ENCODE measurements at places on chromosomes 6 and 20.
A peak's percentile ranks its signal among the peaks of the same experiment; 100 is the strongest.

- no peaks in the 10 kb centered on the region for H3K27me3 ChIP-seq
- H3K4me1 ChIP-seq = no peaks in the 10 kb centered on the region
- H3K27ac ChIP-seq = no peak overlapping the region
- H3K4me3 ChIP-seq = no peak overlapping the region
These were observed 23.9 kb upstream of the C6orf141 start for GRCh38 chr6:49526598-49526997.

DNA sequence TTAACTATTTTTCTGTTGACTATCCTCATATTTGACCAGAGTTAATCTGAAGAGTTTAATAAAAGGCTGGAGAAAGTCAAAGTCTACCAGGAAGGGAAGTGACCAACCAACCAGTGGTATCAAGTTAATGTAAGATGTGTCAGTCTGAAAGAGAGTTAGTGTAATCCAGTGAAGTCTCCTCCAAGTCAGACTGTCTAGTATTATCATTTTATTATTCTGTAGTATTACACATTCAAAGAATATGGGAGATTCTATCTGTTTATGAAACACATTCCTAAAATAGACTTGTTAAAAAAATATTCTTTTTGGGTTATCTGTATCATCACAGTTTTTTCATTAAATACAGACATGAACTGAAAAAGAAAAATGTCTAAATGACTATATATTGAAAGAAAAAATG lies 194.4 kb downstream of the BTBD9 start:
- no peaks in the 10 kb centered on the region for H3K36me3 ChIP-seq
- H3K4me1 ChIP-seq = no peaks in the 10 kb centered on the region
- no peak for DNase-seq

GRCh38 chr20:10733122-10733521 lies 59.3 kb upstream of the JAG1 start:
- H3K27me3 ChIP-seq = no peaks in the 10 kb centered on the region
- no peaks in the 10 kb centered on the region for H3K4me1 ChIP-seq
- no peaks in the 10 kb centered on the region for H3K36me3 ChIP-seq
- no peak overlapping the region for H3K27ac ChIP-seq
- no peak for DNase-seq

GRCh38 chr6:90285042-90285481 lies 11.6 kb downstream of the BACH2 start:
- no peaks in the 10 kb centered on the region for H3K27me3 ChIP-seq
- H3K36me3 ChIP-seq = no peaks in the 10 kb centered on the region
- no peak overlapping the region for H3K4me3 ChIP-seq
- H3K27ac ChIP-seq = peak overlapping the region; percentile 44

- H3K27ac ChIP-seq = no peak overlapping the region
- H3K36me3 ChIP-seq = no peaks in the 10 kb centered on the region
- no peaks in the 10 kb centered on the region for H3K27me3 ChIP-seq
- peaks cover 17% of the 10 kb centered on the region for H3K4me1 ChIP-seq
- no peak overlapping the region for H3K4me3 ChIP-seq
These were observed 29.1 kb downstream of the RALY start for GRCh38 chr20:34022839-34023234.

DNA sequence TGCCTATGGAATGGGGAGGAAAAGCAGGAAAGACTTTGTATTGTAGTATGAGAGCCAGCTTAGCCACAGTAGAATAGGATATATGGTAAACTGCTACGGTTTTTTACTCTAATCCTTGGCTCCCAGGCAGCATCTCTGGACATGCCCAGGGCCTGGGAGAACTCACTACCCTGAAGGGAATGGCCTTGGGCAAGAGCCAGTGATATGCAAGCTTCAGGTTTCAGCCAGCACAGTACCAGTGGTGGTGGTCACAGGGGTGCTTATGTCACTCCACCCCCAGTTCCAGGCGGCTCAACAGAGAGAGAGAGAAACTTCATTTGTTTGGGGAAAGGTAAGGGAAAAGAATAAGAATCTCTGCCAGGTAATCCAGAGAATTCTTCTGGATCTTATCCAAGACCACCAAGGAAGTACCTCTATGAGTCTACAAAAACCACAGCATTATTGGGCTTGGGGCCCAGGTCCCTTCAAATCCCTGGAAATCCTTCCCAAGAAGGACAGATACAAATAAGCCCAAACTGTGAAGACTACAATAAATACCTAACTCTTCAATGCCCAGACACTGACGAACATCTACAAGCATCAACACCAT lies 121.2 kb downstream of the THBS2 start:
- no peak for DNase-seq
- H3K27ac ChIP-seq = no peak overlapping the region

DNA sequence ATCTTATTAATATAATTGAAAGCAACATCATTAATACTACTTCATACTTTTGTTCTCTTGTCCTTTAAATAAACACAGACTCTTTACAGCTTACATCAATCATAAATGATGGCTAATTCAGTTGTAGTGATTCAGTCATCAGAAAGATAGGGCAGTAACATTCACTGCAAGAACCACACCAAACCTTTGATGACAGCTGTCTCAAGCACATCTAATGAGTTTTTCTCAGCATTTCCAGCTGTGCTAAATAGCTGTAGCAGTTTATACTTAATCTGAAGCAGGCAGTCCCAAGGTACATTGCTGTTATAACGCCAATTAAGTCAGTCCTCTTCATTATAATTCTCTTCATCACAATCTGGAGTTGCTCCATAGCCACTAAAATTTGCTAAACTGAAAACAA lies 45.7 kb downstream of the PREP start:
- no peaks in the 10 kb centered on the region for H3K4me1 ChIP-seq
- H3K27me3 ChIP-seq = no peaks in the 10 kb centered on the region
- H3K36me3 ChIP-seq = peaks cover 3% of the 10 kb centered on the region
- no peak overlapping the region for H3K27ac ChIP-seq

GRCh38 chr6:25315194-25316177 lies 36.3 kb downstream of the CARMIL1 start:
- H3K27me3 ChIP-seq = no peaks in the 10 kb centered on the region
- H3K4me1 ChIP-seq = peaks cover 9% of the 10 kb centered on the region
- no peak overlapping the region for H3K4me3 ChIP-seq
- no peak for DNase-seq
- no peaks in the 10 kb centered on the region for H3K36me3 ChIP-seq

DNA sequence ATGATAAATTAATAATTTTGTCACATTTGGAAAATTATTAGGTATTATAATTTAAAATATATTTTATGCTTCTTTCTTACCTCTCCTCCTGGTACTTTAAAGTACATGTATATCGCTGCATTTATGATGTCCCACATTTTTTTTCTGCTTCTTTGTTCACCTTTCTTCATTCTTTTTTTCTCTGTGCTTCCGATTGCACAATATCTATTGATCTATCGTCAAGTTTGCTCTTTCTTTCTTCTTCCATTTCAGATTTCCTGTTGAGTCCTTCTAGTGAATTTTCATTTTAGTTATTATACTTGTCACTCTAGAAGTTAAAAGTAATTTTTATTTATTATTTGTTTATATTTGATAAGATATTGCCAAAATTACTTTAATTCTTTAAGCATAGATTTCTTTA lies 441.0 kb upstream of the HS3ST5 start:
- H3K4me1 ChIP-seq = no peaks in the 10 kb centered on the region
- H3K27ac ChIP-seq = no peak overlapping the region
- H3K36me3 ChIP-seq = no peaks in the 10 kb centered on the region
- no peak overlapping the region for H3K4me3 ChIP-seq

GRCh38 chr6:73339340-73339739 lies 14.7 kb downstream of the DPPA5 start:
- no peak overlapping the region for H3K4me3 ChIP-seq
- no peaks in the 10 kb centered on the region for H3K36me3 ChIP-seq
- no peak overlapping the region for H3K27ac ChIP-seq
- H3K4me1 ChIP-seq = no peaks in the 10 kb centered on the region
- DNase-seq = no peak

GRCh38 chr6:23323897-23324296 lies 754.5 kb downstream of the HDGFL1 start:
- no peak overlapping the region for H3K4me3 ChIP-seq
- no peaks in the 10 kb centered on the region for H3K36me3 ChIP-seq
- no peaks in the 10 kb centered on the region for H3K4me1 ChIP-seq
- no peak for DNase-seq
- no peaks in the 10 kb centered on the region for H3K27me3 ChIP-seq

DNA sequence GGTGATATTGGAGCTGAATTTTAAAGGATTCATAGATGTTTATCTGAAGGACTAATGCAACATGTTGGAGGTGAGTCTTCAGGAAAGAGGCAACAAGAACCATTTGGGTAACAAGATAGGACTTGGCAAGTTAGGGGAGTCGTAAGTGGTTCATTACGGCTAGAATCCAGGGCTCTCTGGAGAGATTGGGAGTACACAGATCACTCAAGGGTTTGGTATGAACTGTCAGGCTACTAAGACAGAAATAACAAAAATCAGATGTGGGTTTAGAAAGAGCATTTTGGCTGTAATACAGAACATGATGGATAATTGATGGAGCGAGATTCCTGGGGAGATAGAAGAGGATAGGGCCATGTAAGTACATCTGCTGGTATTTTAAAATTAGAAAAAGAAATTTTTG lies 86.3 kb upstream of the ESR1 start:
- H3K36me3 ChIP-seq = no peaks in the 10 kb centered on the region
- peaks cover 7% of the 10 kb centered on the region for H3K4me1 ChIP-seq
- DNase-seq = no peak
- no peaks in the 10 kb centered on the region for H3K27me3 ChIP-seq

- no peak for DNase-seq
- peaks cover 6% of the 10 kb centered on the region for H3K4me1 ChIP-seq
- H3K4me3 ChIP-seq = no peak overlapping the region
- no peaks in the 10 kb centered on the region for H3K27me3 ChIP-seq
- H3K27ac ChIP-seq = no peak overlapping the region
- no peaks in the 10 kb centered on the region for H3K36me3 ChIP-seq
These were observed 67.9 kb downstream of the CDYL start for GRCh38 chr6:4844108-4844507.

GRCh38 chr6:148757944-148758480 lies 11.2 kb downstream of the UST start:
- no peak for DNase-seq
- H3K36me3 ChIP-seq = no peaks in the 10 kb centered on the region
- H3K27ac ChIP-seq = no peak overlapping the region
- H3K4me3 ChIP-seq = no peak overlapping the region

DNA sequence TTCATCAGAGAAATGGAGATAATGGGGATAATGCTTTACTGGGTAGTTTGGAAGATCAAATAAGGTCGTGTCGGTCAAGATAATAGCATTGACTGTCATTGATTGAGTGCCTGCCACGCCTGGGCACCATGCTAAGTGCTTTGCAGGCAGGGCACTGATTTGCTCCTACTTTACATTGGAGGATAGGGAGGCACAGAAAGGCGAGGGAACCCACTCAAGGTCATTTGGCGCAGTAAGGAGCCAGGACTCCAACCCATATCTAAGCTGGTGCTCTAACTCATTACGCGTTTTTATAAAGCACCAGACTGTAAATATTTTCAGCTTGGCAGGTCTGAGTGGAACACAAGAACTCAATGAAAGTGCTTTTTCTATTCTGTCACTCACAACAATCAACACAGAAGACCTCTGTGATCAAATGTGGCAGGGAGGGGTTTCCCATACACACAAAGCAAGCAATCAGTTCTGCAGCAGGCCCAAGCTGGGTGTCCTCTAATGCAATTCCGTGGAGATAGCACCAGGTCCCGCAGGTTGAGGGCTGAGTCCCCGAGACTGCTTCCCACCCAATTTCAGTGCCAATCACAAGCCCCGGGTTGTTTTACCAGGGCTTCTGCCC lies 373.6 kb downstream of the CDH26 start:
- no peaks in the 10 kb centered on the region for H3K4me1 ChIP-seq
- H3K27ac ChIP-seq = no peak overlapping the region
- H3K4me3 ChIP-seq = no peak overlapping the region
- H3K36me3 ChIP-seq = no peaks in the 10 kb centered on the region
- no peak for DNase-seq

- no peak for DNase-seq
- no peak overlapping the region for H3K27ac ChIP-seq
- H3K4me3 ChIP-seq = no peak overlapping the region
- H3K36me3 ChIP-seq = no peaks in the 10 kb centered on the region
These were observed 165.1 kb upstream of the PROKR2 start for GRCh38 chr20:5481872-5482271.
